Tibial nerve (tissue), 4 donors: ENCODE measurements at places on chromosomes 12 and 14.

DNA sequence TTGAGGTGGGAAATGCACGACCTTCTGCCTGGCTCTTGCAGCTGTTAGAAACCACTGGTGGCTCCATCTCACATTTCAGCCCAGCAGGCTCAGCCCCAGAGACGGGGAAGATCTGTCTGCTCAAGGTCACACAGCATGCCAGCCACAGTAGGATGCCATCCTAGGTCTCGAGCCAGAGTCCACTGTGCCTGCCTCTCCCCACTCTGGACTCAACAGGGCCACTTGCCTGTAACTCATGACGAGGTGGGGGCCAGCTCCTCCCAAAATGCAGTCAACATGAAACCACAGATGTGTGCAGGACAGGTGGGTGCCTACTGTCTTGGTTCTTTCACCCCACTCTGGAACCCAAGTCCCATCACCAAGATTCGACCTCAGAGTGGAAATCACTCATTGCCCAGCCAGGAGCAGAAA, 23.2 kb downstream of the BCL11B start:
- H3K27ac ChIP-seq: no peak overlapping the region
- no peaks in the 10 kb centered on the region for H3K27me3 ChIP-seq
- no peaks in the 10 kb centered on the region for H3K36me3 ChIP-seq

- no peak overlapping the region for H3K27ac ChIP-seq
- no peak overlapping the region for H3K4me3 ChIP-seq
- H3K36me3 ChIP-seq: peaks cover 99% of the 10 kb centered on the region
- no peak for DNase-seq
- no peaks in the 10 kb centered on the region for H3K27me3 ChIP-seq
Measured at GRCh38 chr12:132746613-132747012, 15.0 kb downstream of the ANKLE2 start.

DNA sequence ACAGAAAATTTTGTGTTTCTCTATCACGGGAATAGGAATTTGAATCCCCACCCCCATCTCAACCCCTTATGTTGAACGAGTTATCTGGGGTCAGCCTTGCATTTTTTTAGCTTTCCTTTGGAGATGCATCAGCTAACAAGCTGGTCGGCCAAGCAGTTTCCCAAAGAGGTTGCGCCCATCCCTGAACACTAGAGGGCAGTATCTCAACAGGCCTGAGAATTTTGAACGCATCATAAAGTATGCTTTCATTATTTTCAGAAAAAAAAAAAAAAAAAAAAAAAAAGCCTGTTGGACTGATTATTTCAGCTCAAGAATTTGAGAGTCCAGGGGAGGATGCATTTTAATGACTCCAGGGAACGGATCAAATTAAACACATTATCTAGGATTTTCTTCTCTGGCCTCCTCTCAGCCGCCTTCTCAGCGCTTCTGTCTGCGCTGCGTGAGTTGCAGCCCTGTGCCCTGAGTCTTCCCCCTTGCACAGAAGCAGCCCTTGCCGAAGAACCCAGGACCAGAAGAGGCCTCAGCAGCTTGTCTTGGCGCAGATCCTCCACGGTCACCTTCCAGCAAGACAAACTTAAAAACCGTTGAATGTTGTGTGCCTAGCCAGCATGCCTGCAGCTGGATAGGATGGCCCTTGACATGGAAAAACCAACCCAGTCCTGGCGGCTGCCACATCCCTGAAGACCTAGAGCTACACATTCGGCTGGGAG, 76.6 kb upstream of the GZMB start:
- no peaks in the 10 kb centered on the region for H3K27me3 ChIP-seq
- no peak overlapping the region for H3K27ac ChIP-seq
- no peak overlapping the region for H3K4me3 ChIP-seq
- no peaks in the 10 kb centered on the region for H3K36me3 ChIP-seq
- no peaks in the 10 kb centered on the region for H3K4me1 ChIP-seq
- DNase-seq: peak; percentile 66

GRCh38 chr14:34338056-34338455, 124.0 kb downstream of the SPTSSA start:
- H3K36me3 ChIP-seq: no peaks in the 10 kb centered on the region
- no peaks in the 10 kb centered on the region for H3K4me1 ChIP-seq
- no peaks in the 10 kb centered on the region for H3K27me3 ChIP-seq
- DNase-seq: no peak
- H3K27ac ChIP-seq: no peak overlapping the region

GRCh38 chr14:101709533-101709881, 52.0 kb upstream of the PPP2R5C start:
- no peaks in the 10 kb centered on the region for H3K27me3 ChIP-seq
- DNase-seq: no peak
- peaks cover 26% of the 10 kb centered on the region for H3K4me1 ChIP-seq
- H3K27ac ChIP-seq: no peak overlapping the region

DNA sequence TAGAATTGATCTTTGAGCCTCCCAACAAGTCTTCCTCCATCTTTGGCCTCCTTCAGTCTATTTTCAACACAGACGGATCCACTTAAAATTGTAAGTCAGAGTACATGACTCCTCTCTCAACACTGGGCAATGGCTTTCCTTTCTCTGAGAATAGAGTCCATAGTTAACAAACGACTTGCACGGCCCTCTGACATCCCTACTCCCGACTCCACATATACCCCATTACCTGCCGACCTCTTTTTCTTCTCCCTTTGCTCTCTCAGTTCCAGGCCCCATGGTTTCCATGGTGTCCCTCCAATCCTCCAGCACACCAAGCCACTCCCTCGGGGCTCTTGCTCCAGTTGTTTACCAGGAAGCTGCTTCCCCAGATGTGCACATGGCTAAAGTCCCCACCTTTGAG, 84.7 kb downstream of the DNAI7 start:
- H3K4me3 ChIP-seq: no peak overlapping the region
- no peak overlapping the region for H3K27ac ChIP-seq
- H3K4me1 ChIP-seq: no peaks in the 10 kb centered on the region
- no peak for DNase-seq

DNA sequence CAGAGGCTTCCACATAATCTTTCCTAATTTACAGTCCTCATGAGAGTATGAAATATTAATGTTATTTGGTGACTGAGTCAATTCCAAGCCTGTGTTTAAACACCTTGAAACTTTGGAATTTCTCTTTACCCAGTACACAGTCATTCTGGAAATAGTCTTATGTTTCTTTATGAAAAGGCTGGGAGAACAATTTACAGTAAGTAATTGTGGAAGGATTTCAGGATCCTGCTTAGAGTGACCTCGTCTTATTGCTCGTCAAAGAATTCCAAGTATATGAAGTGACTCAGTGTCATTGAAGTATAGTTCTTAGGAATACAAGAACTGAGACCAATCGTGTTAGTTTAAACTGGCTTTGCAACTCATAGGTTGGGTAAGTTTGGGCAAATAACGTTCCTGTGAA, 634.2 kb downstream of the SLC16A7 start:
- no peaks in the 10 kb centered on the region for H3K4me1 ChIP-seq
- no peaks in the 10 kb centered on the region for H3K27me3 ChIP-seq
- no peak overlapping the region for H3K4me3 ChIP-seq
- H3K36me3 ChIP-seq: no peaks in the 10 kb centered on the region
- no peak overlapping the region for H3K27ac ChIP-seq

DNA sequence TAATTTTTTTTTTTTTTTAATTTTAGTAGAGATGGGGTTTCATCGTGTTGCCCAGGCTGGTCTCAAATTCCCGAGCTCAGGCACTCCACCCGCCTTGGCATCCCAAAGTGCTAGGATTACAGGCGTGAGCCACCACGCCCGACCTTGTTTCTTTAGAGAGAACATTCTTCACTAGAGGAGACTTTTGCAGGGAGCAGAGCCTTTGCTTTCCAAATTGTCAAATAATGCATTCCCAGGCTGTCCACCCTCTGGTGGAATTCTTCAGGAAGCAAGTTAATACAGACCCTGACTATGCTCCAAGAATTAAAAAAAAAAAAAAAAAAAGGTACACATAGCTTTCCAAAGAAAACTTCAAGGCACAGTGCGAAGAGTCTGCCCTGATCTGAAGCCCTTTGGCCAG, 6.8 kb downstream of the ALDH1L2 start:
- H3K4me1 ChIP-seq: no peaks in the 10 kb centered on the region
- no peaks in the 10 kb centered on the region for H3K27me3 ChIP-seq
- H3K27ac ChIP-seq: no peak overlapping the region
- DNase-seq: peak; percentile 24
- H3K4me3 ChIP-seq: no peak overlapping the region

- H3K4me1 ChIP-seq: peaks cover 44% of the 10 kb centered on the region
- no peaks in the 10 kb centered on the region for H3K27me3 ChIP-seq
- peak overlapping the region; percentile 52 for H3K4me3 ChIP-seq
- no peak for DNase-seq
- no peaks in the 10 kb centered on the region for H3K36me3 ChIP-seq
Measured at GRCh38 chr12:104138797-104139152, 765 bp upstream of the NFYB start.

GRCh38 chr12:49895773-49896172, 7.9 kb downstream of the FAIM2 start:
- no peaks in the 10 kb centered on the region for H3K36me3 ChIP-seq
- no peak overlapping the region for H3K4me3 ChIP-seq
- no peak for DNase-seq
- no peaks in the 10 kb centered on the region for H3K27me3 ChIP-seq
- no peak overlapping the region for H3K27ac ChIP-seq
- peaks cover 4% of the 10 kb centered on the region for H3K4me1 ChIP-seq

- no peak overlapping the region for H3K4me3 ChIP-seq
- H3K27ac ChIP-seq: no peak overlapping the region
- H3K36me3 ChIP-seq: peaks cover 35% of the 10 kb centered on the region
- peaks cover 17% of the 10 kb centered on the region for H3K4me1 ChIP-seq
- no peaks in the 10 kb centered on the region for H3K27me3 ChIP-seq
Measured at GRCh38 chr12:113186666-113187325, 1.3 kb downstream of the RITA1 start.

- H3K4me1 ChIP-seq: peaks cover 11% of the 10 kb centered on the region
- no peak overlapping the region for H3K27ac ChIP-seq
- H3K36me3 ChIP-seq: no peaks in the 10 kb centered on the region
- no peaks in the 10 kb centered on the region for H3K27me3 ChIP-seq
- no peak for DNase-seq
Measured at GRCh38 chr14:22476005-22476751, 112.8 kb downstream of the DAD1 start.

GRCh38 chr14:53306267-53306721, 153.2 kb upstream of the DDHD1 start:
- DNase-seq: peak; percentile 46
- H3K27ac ChIP-seq: peak overlapping the region; percentile 73
- no peaks in the 10 kb centered on the region for H3K36me3 ChIP-seq
- no peaks in the 10 kb centered on the region for H3K27me3 ChIP-seq

- H3K27me3 ChIP-seq: no peaks in the 10 kb centered on the region
- peaks cover 56% of the 10 kb centered on the region for H3K4me1 ChIP-seq
Measured at GRCh38 chr12:124910561-124911478, 3.6 kb downstream of the UBC start.

DNA sequence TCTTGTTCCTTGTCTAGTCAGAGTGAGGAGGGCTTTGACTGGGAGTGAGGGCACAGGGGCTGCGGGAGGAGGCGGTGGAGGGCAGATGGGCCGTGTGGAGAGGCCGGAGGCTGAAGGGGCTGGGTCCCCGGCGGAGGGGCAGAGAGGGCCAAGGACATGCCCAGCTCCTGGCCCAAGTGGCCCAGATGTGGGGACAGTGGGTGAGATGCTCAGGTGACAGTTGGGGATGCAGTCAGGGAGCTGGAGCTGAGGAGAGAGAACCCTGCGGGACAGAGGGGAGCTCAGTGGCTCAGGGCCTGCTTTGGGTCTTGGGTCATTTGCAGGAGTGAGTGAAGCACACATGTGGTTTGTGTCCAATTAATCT, 26.5 kb upstream of the PLD4 start:
- no peaks in the 10 kb centered on the region for H3K4me1 ChIP-seq
- H3K4me3 ChIP-seq: no peak overlapping the region
- no peaks in the 10 kb centered on the region for H3K27me3 ChIP-seq
- peaks cover 12% of the 10 kb centered on the region for H3K36me3 ChIP-seq

GRCh38 chr14:100294963-100295330, 11.3 kb downstream of the SLC25A29 start:
- H3K27me3 ChIP-seq: no peaks in the 10 kb centered on the region
- no peak overlapping the region for H3K4me3 ChIP-seq
- no peak for DNase-seq
- H3K27ac ChIP-seq: no peak overlapping the region
- H3K36me3 ChIP-seq: peaks cover 33% of the 10 kb centered on the region

- H3K4me1 ChIP-seq: peaks cover 2% of the 10 kb centered on the region
- no peaks in the 10 kb centered on the region for H3K27me3 ChIP-seq
- no peak overlapping the region for H3K4me3 ChIP-seq
- no peak for DNase-seq
Measured at GRCh38 chr14:68661226-68662225, 131.3 kb downstream of the ZFP36L1 start.

- no peaks in the 10 kb centered on the region for H3K27me3 ChIP-seq
- H3K4me1 ChIP-seq: no peaks in the 10 kb centered on the region
- no peak for DNase-seq
- H3K36me3 ChIP-seq: no peaks in the 10 kb centered on the region
Measured at GRCh38 chr14:74841230-74842207, 34.4 kb downstream of the PROX2 start.

- no peaks in the 10 kb centered on the region for H3K4me1 ChIP-seq
- no peak for DNase-seq
- no peaks in the 10 kb centered on the region for H3K36me3 ChIP-seq
- no peak overlapping the region for H3K4me3 ChIP-seq
- H3K27ac ChIP-seq: no peak overlapping the region
Measured at GRCh38 chr12:90959032-90959431, 4.1 kb upstream of the CCER1 start.

DNA sequence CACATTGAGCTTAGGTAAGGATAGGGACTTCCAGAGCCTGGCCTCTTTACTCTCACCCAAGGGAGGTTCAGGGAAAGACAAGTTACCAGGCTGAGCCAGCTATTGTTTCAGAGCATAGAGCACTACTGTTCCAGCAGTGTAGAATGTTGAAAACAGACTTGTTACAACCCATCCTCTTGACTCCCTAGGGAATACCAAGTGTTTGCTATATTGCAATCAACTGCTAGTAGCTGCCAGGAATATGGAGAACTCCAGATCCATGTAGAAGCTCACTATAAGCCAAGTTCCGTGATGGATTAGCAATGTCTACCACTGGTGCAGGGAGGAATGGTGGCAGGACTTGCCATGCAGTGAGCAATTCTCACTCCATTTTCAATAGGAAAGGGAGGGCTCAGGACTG, 199.8 kb upstream of the RBM19 start:
- H3K4me3 ChIP-seq: no peak overlapping the region
- no peak overlapping the region for H3K27ac ChIP-seq
- no peaks in the 10 kb centered on the region for H3K27me3 ChIP-seq
- no peak for DNase-seq

DNA sequence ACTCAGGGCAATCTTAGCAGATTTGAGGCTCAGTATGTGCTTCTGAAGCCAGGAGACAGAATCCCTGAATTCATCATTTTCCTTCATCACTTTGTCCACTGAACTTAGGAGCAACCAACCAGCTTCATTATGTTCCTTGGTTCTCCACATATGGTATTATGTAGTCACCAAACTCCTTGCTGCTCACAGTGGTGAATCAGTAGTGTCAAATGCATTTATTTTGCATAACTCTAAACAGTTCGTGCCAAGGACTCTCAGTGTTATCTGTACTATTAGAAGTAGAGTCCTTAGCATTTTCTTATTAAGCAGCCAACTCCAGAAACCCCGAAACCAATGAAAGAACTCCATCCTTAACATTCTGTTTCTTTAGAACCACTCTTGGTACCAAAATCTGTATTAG, 466.9 kb upstream of the RGS6 start:
- H3K27ac ChIP-seq: no peak overlapping the region
- peaks cover 45% of the 10 kb centered on the region for H3K4me1 ChIP-seq
- no peak overlapping the region for H3K4me3 ChIP-seq
- no peaks in the 10 kb centered on the region for H3K36me3 ChIP-seq
